Hematopoietic multipotent progenitor cell treated with erythropoietin and hydrocortisone succinate and interleukin-3 and kit ligand, for 4 days (in vitro differentiated cells): ENCODE measurements at places on chromosomes 2 and 18.

DNA sequence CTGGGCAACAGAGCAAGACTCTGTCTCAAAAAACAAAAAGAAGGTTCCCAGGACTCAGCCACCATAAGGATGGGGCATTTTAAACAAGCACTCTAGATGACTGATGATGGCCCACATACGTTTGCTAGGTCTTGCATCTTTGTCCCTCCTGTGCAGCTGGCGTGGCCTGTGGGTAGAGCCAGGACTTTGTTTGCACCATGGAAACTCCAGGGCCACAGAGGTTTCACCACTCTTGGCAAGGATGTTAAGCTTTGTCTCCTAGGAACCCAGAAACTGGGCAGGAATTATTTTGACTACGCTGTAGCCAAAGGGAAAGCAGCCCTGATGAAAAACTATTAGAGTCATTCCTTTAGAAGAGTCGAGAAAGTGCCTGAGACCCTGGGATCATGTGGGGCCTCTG lies 75.3 kb upstream of the STPG4 start:
- DNase-seq: no peak

- no peak for DNase-seq
Observed at GRCh38 chr2:191844706-191845105, 2.2 kb downstream of the CAVIN2 start.

DNA sequence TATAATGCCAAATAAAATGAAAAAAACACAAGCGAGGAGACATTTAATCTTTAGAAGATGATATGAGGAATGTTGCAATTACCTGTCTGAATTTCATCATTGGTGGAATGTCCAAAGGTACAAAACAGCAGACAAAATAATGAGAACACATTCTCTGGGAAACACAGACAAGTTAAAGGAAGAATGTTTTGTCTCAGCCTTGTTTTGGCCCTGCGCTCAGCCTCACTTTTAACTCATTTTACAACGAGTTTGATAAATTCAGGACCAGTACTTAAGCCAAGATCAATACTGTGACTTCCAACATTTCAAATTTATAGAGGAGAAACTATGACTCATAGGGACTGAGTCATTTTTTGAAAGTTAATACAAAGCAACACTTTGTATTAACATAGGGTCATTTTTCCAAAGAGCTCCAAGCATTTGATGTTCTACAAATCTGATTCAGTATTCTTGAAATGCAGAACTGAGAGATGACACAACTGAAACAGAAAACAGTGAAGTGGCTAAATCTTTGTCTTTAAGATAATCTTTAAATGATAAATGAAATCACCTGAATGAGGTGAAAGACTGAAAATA lies 833.2 kb upstream of the CHAC2 start:
- DNase-seq: no peak

GRCh38 chr2:69993708-69994107 lies 32.3 kb upstream of the ASPRV1 start:
- DNase-seq: no peak

GRCh38 chr2:210337159-210337558 lies 22.2 kb upstream of the MYL1 start:
- DNase-seq: peak; percentile 3

GRCh38 chr18:44458777-44459176 lies 221.9 kb upstream of the SETBP1 start:
- DNase-seq: no peak
